Natural killer cell treated with Interleukin-12 subunit alpha and Interleukin-12 subunit beta and Interleukin-15 and Interleukin-18, amount 100 ng/mL, for 72 hours (primary cell): ENCODE measurements at places on chromosomes 1 and 21.

- H3K4me3 ChIP-seq = no peak overlapping the region
- no peaks in the 10 kb centered on the region for H3K36me3 ChIP-seq
- no peaks in the 10 kb centered on the region for H3K27me3 ChIP-seq
- no peak overlapping the region for H3K27ac ChIP-seq
- DNase-seq = peak; percentile 32
Measured at GRCh38 chr1:7585216-7585907, 185.7 kb upstream of the VAMP3 start.

GRCh38 chr1:209511169-209511568 is 72.3 kb upstream of the CAMK1G start:
- H3K27me3 ChIP-seq = peaks cover 24% of the 10 kb centered on the region
- no peak overlapping the region for H3K4me3 ChIP-seq

DNA sequence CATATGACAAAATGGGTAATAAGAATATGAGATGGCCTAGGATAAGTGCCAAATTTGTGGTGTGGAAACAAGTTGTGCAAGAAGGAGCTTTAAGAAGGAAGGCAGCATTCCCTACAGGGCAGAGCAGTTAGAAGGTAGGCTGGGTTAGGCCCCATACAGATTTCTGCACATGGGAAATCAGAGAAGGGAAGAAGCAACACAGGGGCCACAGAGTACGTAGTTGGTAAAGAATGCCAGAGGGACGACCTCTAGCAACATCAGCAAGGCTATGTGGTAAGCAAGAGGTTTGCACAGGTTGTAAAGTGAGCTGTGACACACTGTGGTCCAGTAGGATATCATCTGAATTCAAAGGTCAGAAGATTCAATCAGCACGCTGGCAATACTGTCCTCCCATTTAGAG is 765.6 kb upstream of the B3GALT2 start:
- H3K4me1 ChIP-seq = no peaks in the 10 kb centered on the region
- no peaks in the 10 kb centered on the region for H3K27me3 ChIP-seq
- H3K36me3 ChIP-seq = no peaks in the 10 kb centered on the region
- H3K27ac ChIP-seq = no peak overlapping the region
- DNase-seq = no peak

GRCh38 chr1:165912638-165913037 is 85.2 kb downstream of the UCK2 start:
- H3K4me1 ChIP-seq = peaks cover 6% of the 10 kb centered on the region
- no peak overlapping the region for H3K27ac ChIP-seq
- H3K27me3 ChIP-seq = no peaks in the 10 kb centered on the region
- DNase-seq = no peak
- no peaks in the 10 kb centered on the region for H3K36me3 ChIP-seq

- DNase-seq = no peak
- no peak overlapping the region for H3K27ac ChIP-seq
- H3K36me3 ChIP-seq = peaks cover 4% of the 10 kb centered on the region
- H3K4me3 ChIP-seq = no peak overlapping the region
- H3K4me1 ChIP-seq = no peaks in the 10 kb centered on the region
- H3K27me3 ChIP-seq = no peaks in the 10 kb centered on the region
Measured at GRCh38 chr1:2875707-2876561, 74.4 kb upstream of the TTC34 start.
